ENCODE measurements at places on chromosomes 3 and 15.

DNA sequence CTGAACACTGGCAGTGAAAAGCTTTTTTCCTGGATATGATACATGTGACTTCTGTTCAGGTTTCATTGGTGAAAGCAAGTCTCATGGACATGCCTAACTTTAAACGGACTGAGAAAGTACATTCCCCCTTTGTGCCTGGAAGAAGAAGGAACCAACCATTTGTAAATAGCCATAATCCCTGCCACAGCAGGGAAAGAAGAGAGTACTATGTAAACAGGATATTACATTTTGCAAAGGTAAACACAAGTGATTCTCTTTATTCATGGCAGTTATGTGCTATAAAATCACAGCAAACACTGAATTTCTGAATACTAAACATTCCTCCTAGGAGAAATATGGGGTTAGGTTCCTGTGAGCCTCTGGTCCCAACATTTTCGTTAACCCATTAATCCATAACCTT, 46.8 kb downstream of the PRICKLE2 start:
- DNase-seq = no peak

DNA sequence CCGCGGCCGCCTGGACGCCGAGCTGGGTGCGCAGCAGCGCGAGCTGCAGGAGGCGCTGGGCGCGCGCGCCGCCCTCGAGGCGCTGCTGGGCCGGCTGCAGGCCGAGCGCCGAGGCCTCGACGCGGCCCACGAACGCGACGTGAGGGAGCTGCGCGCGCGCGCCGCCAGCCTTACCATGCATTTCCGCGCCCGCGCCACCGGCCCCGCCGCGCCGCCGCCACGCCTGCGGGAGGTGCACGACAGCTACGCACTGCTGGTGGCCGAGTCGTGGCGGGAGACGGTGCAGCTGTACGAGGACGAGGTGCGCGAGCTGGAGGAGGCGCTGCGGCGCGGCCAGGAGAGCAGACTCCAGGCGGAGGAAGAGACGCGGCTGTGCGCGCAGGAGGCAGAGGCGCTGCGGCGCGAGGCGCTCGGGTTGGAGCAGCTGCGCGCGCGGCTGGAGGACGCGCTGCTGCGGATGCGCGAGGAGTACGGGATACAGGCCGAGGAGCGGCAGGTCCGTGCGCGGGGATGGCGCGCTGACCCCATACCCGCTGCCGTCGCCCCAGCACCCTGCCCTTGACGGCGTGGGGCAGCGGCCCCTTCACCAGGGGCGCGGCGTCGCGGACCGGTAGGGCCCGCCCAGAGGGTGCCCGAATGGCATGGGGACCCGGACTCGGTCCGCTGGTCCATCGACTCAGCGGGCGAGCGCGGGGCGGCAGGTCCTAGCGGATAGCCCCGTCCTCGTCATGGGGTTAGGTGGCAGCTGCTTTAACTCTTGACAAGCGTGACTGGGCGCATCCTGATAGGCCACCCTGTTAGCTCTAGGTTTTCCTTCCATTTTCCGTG, 848 bp downstream of the SYNM start:
- DNase-seq = peak; percentile 78

DNA sequence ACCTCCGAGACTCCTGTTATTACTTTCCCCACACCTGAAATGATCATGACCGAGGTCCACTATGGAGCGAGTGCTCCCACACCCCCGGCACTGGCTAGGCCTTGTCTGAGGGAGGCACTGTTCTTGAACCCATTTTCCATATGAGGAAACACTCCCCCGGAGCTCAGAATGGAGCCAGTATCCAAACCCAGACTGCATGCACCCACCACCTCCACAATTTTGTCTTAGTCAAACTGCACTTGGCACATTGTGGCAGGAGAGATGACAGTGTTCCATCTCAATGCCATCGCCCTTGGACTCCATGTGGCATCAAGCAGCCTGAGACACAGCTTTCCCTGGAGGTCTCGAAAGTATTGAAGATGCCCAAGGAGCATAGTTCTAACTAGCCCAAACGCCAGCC, 154.1 kb downstream of the NUP210 start:
- no peak for DNase-seq

- peak; percentile 89 for DNase-seq
Observed at GRCh38 chr3:123314359-123315270, 112.9 kb downstream of the SEC22A start.

GRCh38 chr15:67100801-67101581, 35.6 kb downstream of the SMAD3 start:
- DNase-seq = no peak

GRCh38 chr3:56976651-56977560, 83.6 kb upstream of the SPATA12 start:
- no peak for DNase-seq

GRCh38 chr3:55235416-55235815, 251.7 kb downstream of the WNT5A start:
- DNase-seq = no peak

DNA sequence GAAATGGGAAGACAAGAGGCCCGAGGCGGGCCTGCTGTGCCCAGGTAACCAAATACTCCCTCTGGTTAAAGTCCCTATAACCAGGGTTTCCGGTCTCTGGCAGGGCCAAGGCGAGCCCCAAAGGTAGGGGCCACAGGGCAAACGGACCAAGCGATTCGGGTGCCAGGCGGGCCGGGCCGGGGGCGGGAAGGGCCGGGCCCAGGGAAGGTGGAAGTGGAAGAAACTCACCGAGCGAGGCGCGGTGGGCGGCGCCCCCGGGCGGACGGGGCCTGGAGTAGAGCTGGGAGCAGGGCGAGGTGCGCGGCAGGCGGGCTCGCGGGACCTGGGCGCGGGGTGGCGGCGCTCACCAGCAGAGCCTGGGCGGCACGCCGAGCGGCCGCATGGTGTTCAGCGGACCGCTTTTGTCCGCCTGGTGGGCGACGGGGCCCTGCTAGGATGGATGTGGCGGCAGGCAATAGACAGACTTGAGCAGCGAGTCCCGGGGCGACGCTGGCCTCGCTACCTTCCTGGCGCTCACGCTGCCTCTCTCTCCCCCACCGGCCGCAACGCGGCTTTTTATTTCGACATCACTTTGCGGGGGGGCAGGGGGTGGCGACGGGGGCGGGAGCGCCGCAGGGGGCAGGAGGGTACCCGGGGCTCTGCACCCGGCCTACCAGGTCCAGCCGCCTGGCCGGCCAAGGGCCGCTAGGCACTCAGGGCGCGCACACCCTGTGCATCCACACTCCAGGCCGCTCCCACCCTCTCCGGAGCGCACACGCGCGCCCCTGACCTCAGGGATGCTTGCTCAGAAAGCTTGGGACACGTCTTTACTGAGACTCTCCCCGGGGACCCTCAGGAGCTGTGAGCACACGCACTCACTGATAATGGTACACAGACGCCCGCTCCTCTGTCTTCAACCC, at the start of gene GATA2:
GATA2 (minus strand) TSS at position 531 of the 899 bp plus-strand sequence. CDS start 6,170 bp downstream, outside the sequence.
- no peak for DNase-seq

- DNase-seq = peak; percentile 35
Observed at GRCh38 chr3:171867981-171868380, 24.8 kb downstream of the TMEM212 start.

GRCh38 chr3:15052335-15053242, 12.5 kb downstream of the MRPS25 start:
- no peak for DNase-seq

DNA sequence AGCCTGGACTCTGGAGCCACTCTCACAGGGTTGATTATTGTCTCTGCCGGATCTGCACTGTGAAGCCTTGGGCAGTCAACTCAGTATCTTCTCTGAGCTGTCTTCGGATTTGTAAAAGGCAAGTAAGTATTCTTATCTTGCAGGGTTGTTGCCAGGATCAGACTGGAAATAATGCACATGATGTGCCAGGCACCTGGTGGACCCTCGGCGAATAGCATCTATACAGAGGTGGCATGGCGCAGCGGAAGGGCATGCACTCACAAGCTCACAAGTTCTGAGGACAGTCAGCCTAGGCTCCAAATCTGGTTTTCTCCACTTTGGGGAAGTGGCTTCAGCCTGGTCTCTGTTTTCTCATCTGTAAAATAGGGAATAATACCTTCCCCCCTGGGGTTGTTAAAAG, 113.9 kb downstream of the SRGAP3 start:
- DNase-seq = no peak

- no peak for DNase-seq
Observed at GRCh38 chr3:81416812-81417211, 344.6 kb downstream of the GBE1 start.

DNA sequence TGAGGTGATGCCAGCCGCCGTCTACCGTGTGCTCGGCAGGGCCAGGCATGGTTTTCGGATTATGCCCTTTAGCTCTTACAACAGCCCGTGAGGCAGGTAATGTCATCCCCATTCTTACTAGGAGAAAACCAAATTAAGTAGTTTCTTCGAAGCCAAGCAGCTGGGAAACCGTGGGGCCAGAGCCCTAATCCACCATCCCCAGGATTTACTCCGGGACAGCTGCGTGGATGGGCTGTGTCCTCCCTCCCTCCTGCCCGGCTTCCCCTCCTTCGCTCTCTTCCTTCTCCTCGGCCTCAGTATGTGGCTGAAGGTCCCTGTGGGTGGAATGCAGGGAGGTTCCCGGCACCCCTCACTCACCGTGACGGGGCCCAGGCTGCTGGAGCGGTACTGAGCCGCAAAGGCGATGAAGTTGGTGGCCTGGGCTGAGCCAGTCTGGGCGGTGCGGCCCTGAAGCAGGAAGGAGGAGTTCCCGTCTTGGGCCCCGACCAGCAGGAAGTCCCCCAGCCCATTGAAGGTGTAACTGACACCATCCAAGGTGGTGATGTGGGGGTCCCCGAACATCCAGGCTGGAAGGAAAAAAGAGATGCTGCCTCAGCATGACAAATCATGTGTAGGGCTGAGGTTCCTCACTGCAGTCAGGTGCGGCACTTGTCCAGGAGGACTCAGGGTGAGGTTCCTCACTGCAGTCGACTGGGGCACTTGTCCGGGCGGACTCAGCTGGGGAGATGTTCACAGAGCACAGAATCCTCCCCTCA, 42.5 kb downstream of the MUC20 start:
- DNase-seq = peak; percentile 18

DNA sequence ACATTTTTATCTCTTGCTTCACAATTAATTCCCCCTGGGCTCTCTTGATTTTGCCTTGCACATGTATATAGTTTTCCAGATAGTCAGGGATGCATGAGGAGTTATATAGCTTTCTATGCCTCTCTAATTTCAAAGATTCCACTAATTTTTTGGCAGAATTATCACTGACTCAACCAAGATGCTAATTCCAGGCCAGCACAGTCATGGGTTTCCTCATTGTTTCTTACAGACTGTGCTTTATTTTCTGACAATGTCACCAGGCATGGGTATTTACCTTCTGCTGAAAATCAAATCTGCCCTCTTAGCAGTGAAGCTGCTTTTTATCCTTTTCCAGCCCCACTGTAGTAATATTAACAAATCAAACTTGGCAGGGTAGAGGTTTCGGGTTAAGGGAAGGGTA, 1520.6 kb upstream of the CADM2 start:
- DNase-seq = no peak

- no peak for DNase-seq
Observed at GRCh38 chr3:119145128-119145499, 851 bp upstream of the TEX55 start.

- DNase-seq = no peak
Observed at GRCh38 chr3:34703053-34703452, 904.6 kb downstream of the PDCD6IP start.

DNA sequence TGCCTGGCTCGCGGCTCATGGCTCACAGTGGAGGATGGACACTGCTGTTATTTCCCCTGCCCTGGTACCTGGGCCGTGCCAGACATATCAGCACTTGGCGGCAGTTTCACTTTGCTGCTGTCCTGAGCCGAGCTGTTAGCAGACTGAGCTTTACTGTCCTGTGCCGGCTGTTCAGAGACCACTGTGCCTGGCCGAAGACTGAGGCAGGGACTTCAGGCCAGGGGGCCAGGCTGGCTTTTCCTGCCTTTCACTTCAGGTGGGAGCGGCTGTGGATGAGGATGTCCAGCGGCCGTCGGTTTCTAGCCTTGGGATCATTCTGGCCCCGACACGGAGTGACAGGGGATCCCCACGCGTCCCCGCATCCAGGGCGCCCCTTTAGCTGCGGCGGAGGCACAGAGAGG, 1.1 kb downstream of the ATP10A start:
- no peak for DNase-seq

DNA sequence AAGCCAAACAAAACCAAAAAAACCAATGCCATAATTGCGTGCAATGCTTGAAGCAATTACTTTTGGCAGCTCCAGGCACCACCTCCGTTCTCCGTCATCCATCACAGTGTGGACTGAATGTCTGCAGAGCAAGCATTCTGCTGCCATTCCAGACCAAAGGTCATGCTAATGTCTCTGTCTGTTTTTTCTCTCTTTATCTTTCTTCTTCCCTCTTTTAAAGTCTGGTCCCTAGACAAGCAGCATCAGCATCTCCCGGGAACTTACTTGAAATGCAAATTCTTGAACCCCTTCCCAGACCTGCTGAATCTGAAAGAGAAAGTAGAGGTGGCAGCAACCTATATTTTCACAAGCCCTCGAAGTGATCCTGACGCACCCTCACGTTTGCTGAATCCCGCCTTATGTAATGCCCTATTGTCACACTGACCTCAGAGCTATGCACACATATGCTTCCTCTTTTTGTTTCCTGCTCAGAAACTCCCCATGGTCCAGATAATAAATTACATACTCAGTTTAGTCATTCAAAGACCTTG, 297.3 kb upstream of the PROK2 start:
- no peak for DNase-seq

- DNase-seq = no peak
Observed at GRCh38 chr15:92807971-92808571, 92.1 kb upstream of the CHD2 start.

- DNase-seq = no peak
Observed at GRCh38 chr15:60043744-60044435, 39.8 kb downstream of the FOXB1 start.

DNA sequence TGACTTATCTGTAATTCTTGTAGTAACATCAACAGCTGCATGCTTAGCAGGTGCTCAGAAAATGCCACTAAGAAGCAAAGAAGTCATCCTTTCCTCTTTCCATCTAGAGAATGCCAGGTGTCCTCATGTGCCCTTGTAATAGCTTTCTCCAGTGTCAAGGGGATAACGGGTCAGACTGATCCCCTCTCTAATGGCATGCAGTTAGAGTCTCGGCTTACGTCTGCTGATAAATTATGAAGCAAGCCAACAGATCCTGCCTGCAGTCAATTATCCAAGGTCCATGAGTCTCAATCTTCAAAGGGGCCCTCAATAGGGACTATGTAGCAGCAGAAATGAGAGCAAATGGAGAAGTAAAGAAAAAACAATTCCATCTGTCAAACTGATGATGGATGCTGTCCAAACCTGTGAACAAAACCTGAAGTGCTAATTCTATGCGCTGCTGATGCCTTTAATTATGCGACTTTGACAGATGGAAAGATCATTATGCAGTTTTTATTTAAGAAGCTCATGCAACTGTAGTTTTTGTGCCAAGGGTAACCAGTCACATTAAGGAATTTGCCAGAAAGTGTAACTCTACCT, 162.8 kb upstream of the PEX5L start:
- no peak for DNase-seq

- DNase-seq = no peak
Observed at GRCh38 chr3:123258811-123259420, 57.2 kb downstream of the SEC22A start.

DNA sequence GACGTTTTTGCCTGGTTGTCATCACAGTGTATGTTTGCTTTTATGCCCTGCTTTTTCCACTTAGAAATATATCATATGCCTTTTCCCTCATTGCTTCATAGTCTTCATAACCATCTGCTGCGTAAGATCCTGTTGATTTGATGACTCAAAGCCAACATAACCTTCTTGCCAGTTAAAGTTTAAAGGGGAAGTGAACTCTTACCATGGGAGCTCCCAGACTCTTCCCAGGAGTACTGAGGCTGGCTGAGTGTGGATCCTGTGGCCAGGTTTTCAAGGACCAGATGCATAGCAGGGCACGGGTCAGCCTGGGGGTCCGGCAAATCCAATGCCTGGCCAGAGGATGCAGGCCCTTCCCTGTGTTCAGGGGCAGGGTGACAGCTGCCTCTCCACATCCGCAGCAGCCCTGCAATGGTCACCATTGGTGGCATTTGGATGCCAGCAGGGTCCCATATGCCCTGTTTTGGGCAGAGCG, 42.0 kb upstream of the SACM1L start:
- DNase-seq = no peak
